Upper lobe of left lung (tissue), 6 donors: ENCODE measurements at places on chromosomes 12 and 14. TPM values are rescaled to one million over a fixed set of nuclear protein-coding genes. Genes with fewer than 3 reads are reported as not detected.

DNA sequence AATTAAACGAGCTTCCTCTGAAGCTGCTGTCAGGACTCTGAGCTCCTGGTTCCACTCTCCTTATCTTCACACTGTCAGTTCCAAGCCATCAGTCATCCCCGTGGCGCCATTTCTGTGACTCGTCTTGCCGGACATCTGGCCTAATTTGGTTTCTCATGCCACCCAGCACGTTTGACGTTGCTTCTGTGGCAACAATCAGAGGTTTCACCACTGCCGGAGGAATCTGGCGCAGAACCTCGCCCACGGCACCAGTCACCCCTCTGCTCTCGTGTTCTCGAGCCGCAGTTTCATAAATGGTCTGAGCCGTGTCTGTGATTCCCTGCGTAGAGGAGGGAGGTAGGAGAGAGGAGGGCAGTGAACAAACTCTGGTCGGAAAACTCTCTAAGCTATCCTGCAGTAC is 29.7 kb downstream of the BDKRB1 start:
- no peak for DNase-seq

DPPA3 gene
- not detected for total RNA-seq

- DNase-seq = no peak
These were observed 80.8 kb downstream of the BHLHE41 start for GRCh38 chr12:26044007-26044394.

GRCh38 chr14:71481021-71481654 is 451.1 kb upstream of the RGS6 start:
- DNase-seq = no peak

DNA sequence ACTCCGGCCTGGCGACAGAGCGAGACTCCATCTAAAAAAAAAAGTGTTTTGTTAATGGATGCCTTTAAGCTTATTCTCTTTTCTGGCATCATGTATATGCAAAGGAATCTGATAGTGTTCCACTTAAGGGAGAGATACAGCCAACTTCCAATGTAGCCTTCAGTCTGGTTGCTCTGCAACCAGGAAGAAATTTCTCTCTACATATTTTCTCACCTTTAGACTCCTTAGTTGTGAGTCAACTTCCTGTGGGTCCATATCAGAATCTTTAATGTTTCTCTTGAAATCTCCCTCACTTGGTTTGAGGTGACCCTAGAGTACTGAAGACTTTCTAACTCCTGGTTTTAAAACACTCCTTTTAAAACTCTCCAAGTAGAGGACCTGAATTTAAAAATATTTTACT is 340.4 kb downstream of the SLC6A15 start:
- DNase-seq = no peak

ARF6 gene
- 21.0 TPM for total RNA-seq

DNA sequence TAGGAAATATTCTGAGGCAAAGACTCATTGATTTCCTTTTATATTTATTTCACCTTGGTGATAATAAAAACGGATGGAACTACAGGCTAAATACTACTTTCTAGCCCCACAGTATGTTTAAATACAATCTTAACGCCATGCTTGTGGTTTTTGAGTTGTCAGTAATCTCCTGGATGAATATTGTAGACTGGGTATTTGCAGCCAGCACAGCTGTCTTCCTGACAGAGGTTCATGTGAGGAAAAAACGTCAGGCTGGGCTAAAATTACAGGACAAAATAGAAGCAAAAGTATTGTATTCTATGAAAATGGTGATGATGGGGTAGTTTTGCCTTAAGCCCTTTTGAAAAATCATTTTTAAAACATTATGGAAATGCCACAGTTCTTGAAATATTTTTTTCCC is 140.9 kb downstream of the CCDC91 start:
- no peak for DNase-seq

DNA sequence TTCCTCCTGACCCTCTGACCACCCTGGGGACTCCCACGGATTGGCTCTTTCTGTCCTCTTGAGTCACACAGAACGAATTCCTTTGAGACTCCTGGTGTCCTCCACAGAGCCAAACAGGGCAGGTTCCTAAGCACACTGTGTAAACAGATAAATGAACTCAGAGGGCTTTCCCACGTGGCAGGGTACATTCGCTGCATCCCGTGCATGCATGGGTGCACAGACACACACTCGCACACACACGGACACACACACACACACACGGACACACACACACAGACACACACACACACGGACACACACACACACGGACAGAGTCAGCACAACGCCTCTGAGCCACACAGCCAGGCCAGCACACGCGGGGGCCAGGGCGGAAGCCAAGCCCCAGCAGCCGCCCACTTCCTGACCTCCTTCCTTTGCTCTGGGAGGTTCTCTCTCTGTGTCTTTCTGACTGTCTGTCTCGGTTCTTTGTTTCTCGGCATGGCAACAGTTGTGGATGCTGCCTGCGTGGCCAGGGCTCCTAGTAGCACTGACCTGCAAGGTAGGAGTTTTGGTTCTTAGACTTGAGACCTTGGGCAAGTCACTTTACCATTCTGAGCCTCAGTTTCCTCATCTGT is 706 bp downstream of the CRACR2A start:
- peak; percentile 53 for DNase-seq

- DNase-seq = no peak
These were observed 356.4 kb upstream of the PRICKLE1 start for GRCh38 chr12:42945927-42946326.

DNA sequence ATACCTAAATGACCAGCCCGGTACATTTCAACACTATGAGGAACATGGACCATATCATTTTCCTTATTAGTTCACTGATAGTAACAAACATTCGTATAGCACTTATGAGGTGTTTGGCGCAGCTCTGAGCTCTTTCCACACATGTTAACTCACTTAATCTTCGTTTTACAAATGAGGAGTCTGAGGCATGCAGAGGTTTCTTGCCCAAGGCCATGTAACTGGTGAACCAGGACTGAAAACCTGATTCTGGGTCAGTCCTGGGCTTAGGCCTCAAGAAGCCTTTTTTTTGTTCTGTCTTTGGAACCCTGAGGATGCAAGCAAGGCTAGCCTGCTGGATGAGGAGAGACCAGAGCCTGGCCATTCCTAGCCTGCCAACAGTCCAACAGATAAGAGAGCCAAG is 55.0 kb downstream of the C14orf132 start:
- DNase-seq = no peak

A2M gene
- 447 TPM for total RNA-seq
